Upper lobe of right lung (tissue), 1 donor: ENCODE measurements at places on chromosomes 13 and 19. TPM values are rescaled to one million over a fixed set of nuclear protein-coding genes. Genes with fewer than 3 reads are reported as not detected.

DNA sequence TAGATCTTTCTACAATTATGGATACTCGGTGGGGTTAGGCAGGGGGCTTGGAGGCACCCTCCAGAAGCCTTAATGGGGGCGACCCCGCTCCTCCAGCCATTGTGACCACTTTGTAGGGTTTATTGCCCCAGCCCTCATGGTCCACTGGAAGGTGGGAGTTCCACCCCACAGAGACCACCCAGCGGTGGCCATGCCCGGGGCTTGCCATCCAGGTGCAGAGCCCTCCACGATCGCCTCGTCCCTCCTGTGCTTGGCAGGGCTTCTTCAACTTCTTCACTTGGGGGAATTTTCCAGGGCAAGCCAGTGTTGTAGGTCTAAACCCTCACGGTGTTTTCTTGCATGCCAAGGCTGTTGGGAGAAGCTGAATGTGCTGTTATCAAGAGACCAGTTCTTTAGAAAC is 16.1 kb downstream of the ZNF536 start:
- no peak for DNase-seq

Gene AXL
- 59.1 TPM for total RNA-seq

Gene CGB8
- not detected for total RNA-seq

Gene ZNF575
- 2.3 TPM for total RNA-seq

Gene UBE2L5
- not detected for total RNA-seq
